ENCODE measurements at places on chromosomes 1 and 21. TPM values are rescaled to one million over a fixed set of nuclear protein-coding genes. Genes with fewer than 3 reads are reported as not detected.

CAPZB gene
- 288 TPM for total RNA-seq

TMEM240 gene
- total RNA-seq: 18.1 TPM

CCDC185 gene
- 0.50 TPM for total RNA-seq

SERPINC1 gene
- total RNA-seq: not detected

FCGR3A gene
- 23.5 TPM for total RNA-seq

DNA sequence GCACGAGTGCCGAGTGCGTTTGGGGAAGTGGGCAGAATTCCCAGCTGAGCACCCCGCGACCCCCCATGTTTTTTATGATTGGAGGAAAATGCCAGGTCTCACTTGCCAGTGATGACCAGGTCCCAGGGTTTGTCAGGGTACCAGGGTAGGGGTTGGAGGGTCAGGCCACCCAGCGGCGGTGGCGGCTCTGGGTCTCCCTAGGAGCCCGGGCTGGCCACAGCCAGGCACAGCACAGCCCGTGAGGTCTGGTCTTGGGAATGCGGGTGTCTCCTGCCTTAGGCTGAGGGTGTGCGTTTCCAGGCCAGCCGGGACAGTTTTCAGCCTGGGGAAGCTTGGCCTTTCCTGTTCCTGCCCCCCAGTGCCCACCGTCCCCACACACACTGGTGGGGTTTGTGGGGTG lies 22.7 kb downstream of the PRKCZ start:
- no peak overlapping the region for H3K4me3 ChIP-seq
- no peak overlapping the region for H3K27ac ChIP-seq
- no peaks in the 10 kb centered on the region for H3K36me3 ChIP-seq

DNA sequence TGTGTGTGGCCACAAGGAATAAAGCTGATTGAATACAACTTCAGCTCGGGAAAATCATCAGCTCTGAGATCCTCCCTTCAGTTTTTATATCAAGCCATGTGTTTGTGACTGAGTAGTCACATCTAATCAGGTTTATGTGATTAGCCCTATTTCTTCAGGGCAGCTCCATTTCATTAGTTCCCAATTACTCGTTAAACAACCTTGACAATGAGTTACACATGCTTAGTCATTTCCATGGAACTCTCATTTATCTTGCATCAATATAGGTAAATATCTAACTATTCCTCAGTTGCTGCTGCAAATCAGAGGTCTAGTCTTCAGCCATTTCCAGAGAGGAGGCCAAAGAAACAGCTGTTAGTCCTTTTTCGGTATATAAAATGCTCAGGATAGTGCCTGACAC lies 16.3 kb downstream of the CRB1 start:
- H3K27me3 ChIP-seq: no peaks in the 10 kb centered on the region
- H3K4me3 ChIP-seq: no peak overlapping the region
- H3K36me3 ChIP-seq: no peaks in the 10 kb centered on the region
- no peaks in the 10 kb centered on the region for H3K4me1 ChIP-seq
- no peak for ATAC-seq

DNA sequence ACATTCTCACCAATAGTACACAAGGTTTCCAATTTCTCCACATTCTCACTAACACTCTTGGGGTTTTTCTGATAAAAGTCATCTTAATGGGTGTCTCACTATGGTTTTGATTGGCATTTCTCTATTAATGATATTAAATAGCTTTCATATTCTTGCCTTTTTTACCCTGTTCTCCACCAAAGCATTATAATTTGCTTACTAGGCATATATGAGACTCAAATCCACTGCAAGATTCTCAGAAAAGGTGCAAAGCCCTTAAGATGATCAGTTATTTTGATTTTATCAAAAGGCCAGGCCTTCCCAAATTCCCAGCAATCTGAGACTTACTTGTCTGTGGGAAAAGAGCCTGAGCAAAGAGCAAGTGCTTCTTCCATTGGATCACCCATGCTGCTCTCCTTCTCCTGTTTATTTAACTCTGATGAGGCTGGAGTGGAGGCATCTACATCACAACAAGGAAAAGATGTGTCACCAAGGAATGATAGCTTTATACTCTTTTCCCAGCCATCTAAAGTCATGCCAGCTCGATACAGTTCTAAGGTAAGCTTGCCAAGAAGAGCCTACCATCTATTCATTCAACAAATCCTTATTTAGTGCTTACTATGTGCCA lies 24.6 kb downstream of the CLSPN start:
- no peaks in the 10 kb centered on the region for H3K4me1 ChIP-seq
- no peak overlapping the region for H3K4me3 ChIP-seq
- H3K36me3 ChIP-seq: no peaks in the 10 kb centered on the region
- no peaks in the 10 kb centered on the region for H3K27me3 ChIP-seq

DNA sequence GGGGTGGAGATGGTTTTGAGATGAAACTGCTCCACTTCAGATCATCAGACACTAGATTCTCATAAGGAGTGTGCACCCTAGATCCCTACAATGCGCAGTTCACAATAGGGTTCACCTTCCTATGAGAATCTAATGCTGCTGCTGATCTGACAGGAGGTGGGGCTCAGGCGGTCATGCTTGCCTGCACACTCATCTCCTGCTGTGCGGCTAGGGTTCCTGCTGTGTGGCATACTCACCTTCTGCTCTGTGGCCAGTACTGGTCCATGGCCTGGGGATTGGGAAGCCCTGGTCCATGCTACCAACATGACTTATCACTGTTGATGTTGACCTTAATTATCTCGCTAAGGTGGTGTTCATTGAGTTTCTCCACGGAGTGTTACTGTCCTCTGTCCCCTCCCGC lies 144.5 kb downstream of the NAV1 start:
- no peaks in the 10 kb centered on the region for H3K36me3 ChIP-seq
- H3K4me3 ChIP-seq: no peak overlapping the region
- ATAC-seq: no peak
- no peaks in the 10 kb centered on the region for H3K27me3 ChIP-seq

Measured in gastroesophageal sphincter (tissue), 4 donors.